Epithelial cell of prostate (primary cell): ENCODE measurements at places on chromosomes 3 and 15.

- no peak for DNase-seq
These were observed 1447.4 kb upstream of the ALCAM start for GRCh38 chr3:103919327-103919726.

DNA sequence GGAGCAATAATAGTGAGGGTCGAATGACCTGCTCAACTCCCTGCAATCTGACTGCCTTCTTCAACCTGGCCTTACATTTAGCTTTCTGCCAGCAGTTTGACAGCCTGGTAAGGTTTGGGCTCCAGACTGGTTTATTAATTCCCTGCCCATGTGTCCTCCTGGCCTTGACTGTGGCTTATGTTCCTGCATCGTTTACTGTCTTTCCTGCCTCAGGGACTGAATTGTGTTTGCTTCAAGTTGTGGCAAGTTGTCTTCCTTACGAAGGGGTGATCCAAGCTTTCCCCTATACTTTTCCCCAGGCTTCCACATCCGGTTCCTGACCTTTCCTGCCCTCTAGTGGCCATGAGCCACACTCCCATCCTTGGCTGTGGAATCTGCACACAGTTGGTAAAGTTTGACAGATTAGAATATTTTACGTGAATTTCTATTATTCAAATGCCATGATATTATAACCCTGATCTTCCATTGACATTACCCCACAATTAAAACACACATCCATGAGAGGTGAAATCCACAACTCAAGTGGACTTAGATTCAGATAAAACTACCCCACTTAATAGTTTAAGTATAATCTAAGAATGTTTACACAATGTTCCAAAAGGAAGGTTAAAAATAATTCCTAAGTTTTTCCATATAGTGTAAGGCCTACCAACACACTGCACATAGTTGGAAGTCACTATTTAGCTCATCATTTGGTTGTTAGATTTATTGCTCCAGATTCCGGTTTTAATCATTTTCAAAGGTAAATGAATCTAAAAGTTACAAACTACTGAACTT, 95.7 kb downstream of the NEDD4 start:
- DNase-seq: no peak

DNA sequence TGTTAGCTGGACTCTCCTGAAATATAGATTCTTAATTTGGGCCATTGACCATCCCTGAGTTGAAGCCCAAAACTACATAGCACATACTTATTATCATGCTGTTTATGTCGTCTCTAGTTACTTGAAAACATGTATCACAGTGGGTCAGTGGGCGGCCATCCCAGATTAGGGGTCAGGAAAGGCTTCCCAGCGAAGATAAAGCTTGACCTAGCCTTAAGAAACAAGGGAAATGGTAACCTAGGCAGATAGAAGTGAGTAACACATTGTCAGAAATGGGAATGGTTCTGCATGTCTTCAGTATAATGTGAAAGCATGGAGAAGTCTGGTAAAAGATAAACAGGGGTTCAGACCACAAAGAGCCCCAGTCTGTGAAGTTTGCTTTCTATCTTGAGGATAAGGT, 124.7 kb downstream of the C3orf70 start:
- DNase-seq: no peak

- DNase-seq: no peak
These were observed 249.4 kb upstream of the PLSCR5 start for GRCh38 chr3:146854523-146854922.

DNA sequence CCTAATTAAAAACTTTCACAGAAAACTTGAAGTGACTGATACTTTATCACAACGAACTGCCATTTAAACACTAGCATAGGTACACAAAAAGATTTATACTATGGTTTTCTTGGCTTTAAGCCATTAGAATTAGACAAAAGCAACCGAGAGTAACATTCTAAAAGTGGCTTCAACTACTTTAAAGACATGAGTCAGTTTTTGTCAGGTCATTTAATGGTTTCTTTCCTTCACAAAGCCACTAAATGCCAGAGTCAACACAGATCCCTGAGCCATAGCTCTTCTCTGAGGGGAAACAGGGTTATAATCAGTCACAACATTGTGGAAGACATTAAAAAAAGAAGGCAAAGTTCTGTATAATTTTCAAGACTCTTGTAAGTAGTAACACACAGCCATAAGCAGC, 54.6 kb downstream of the CAPN3 start:
- no peak for DNase-seq

- no peak for DNase-seq
These were observed 200.1 kb downstream of the SLC9A9 start for GRCh38 chr3:143648218-143648617.

GRCh38 chr3:54296531-54296930, 174.2 kb downstream of the CACNA2D3 start:
- no peak for DNase-seq

DNA sequence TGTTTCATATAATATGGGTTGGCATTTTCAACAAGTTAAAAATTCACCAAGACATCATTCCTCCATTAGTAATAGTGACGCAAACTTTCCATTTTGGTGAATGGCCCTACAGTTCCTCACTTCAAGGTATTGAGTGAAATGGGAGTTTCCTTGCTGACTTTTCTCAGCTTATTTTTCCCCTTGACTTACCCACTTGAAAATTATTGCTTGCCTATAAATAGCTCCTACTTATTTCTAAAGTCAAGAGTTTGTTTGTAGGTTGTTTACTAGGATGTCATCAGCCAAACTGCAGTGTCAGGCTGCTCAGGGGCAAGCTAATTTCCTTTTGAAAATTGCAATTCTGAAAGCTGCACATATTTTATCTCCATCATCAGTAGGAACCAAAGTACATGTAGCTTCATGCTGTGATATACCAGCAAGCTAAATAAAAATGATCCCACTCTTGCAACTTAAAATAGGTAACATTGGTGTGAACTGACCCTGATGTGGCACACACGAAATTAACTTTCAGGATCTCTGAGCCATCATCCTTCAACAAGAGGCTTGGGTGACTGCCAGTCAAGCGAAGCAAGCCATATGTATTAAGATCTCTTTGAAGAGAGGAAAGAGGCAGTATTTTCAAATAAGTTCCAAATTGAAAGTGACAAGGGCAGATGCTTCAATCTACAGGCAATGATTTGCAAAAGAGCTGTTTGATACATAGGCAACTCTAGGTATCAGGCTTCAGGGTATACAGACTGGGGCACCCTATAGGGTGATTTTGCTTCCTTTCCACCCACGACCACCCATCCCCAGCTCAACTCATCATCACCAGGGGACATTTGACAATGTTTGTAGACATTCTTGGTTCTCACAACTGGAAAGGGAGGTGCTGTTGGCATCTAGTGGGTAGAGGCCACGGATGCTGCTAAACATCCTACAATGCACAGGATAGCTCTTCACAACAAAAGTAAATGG, 66.8 kb upstream of the RASGRP1 start:
- no peak for DNase-seq

DNA sequence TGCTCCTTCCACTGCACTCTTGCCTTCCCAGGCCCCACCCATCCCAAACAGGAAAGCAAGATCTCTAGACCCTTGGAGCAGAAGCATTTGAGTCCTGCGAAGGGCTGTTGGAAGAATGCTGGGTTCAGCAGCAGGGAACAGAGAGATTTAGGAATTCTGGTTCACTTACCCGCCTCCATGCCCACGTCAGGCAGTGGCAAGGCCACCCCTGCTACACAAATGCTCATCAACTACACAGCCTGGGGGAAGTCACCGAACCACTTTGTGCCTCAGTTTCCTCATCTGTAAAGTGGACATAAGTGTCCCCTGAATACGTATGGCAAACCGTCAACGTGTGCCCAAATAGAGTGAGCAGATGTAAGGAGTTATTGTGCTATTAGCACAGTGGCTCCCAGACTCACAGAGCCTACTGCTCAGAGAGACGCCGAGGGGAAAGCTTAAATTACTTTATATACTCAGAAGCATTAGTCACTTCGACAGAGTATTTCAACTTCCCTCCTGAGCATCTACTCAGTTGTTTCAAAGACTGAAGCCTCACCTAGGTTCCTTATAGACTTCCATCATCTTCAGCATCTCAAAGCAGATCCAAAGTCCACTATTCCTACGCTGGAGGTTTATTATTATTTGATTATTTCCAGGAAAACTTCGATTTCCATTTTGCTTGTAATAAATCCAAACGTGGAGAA, 905 bp downstream of the HOMER2 start:
- no peak for DNase-seq

GRCh38 chr3:46664188-46664970, 29.1 kb downstream of the ALS2CL start:
- DNase-seq: no peak

DNA sequence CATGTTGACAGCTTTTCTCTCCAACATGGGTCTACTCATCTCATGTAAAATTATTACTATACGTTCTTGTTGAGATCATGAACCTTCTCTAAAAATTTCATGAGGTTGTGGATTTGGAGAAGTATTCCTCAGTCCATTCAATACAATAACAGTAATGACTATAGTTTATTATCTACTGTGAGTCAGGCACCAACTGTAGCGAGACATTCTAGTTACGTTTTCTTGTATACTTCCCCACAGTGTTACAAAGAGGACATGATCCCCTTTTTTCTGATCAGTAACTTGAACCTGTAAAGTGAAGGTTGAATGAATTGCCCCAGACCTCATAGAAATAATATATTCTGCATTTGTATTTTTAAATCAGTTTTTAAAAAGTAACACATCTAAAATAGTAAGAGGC, 76.4 kb downstream of the AKAP13 start:
- DNase-seq: no peak

DNA sequence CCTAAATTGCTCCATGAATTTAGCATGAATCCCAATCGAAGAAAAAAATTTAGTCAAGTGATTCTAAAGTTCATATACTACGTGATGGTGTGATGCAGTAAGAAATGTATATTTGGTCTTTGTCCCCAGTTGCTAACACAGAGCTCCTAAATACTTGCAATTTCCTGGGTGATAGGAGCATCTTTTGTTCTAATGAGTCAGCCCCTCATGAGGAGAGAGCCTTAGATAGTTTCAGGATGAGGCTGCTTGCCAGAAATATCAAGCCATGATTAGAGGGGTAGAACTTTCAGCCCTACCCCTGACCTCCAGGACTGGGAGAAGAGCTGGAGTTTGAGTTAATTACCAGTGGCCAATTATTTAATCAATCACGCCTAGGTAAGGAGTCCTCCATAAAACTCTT, 170.2 kb downstream of the PDE8A start:
- DNase-seq: no peak

DNA sequence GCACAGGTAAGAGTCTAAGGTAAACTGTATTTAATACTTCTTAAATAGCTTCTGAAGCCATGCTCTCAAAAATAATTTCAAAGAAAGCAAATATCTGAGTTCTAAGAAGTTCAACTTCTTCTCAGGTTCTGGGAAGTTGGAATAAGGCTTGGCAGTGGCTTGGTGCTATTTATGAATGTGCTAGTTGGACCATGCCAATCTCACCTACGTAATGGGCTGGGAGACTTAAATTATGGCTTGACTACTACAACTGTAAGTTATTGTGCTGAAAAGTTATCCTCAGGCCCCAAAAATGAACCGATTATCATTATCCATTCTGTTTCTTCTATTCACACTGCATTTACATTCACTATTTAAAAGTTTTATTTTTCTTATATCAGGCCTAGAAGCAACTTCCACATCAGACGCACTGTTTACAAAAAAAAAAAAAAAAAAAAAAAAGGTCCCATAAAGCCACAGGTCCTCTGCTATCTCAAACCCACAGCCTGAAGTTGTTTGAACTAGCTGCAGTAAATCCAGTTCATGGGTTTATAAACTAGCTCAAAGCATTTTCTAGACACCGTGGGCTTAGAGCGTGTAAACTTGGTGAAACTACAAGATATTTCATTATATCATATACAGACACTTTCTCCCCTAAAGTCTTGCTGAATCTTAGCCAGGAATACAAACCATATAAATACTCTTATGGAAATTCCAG, 3.4 kb downstream of the LRIG1 start:
- DNase-seq: no peak

DNA sequence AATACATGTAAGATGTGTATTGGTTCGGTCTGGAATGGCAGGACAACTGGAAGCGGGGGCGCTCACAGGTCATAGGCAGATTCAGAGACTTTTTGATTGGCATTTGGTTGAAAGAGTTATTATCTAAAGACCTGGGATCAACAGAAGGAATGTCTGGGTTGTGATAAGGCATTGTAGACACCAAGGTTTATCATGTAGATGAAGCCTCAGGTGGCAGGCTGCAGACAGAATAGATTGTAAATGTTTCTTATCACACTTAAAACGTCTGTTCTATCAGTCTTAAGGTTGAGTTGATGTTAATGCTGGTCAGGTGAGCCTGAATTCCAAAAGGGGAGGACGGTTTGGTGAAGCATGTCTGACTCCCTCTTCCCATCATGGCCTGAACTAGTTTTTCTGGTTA, 295.9 kb upstream of the PROK2 start:
- DNase-seq: no peak

- no peak for DNase-seq
These were observed 52.8 kb downstream of the FAM43A start for GRCh38 chr3:194738254-194739093.

DNA sequence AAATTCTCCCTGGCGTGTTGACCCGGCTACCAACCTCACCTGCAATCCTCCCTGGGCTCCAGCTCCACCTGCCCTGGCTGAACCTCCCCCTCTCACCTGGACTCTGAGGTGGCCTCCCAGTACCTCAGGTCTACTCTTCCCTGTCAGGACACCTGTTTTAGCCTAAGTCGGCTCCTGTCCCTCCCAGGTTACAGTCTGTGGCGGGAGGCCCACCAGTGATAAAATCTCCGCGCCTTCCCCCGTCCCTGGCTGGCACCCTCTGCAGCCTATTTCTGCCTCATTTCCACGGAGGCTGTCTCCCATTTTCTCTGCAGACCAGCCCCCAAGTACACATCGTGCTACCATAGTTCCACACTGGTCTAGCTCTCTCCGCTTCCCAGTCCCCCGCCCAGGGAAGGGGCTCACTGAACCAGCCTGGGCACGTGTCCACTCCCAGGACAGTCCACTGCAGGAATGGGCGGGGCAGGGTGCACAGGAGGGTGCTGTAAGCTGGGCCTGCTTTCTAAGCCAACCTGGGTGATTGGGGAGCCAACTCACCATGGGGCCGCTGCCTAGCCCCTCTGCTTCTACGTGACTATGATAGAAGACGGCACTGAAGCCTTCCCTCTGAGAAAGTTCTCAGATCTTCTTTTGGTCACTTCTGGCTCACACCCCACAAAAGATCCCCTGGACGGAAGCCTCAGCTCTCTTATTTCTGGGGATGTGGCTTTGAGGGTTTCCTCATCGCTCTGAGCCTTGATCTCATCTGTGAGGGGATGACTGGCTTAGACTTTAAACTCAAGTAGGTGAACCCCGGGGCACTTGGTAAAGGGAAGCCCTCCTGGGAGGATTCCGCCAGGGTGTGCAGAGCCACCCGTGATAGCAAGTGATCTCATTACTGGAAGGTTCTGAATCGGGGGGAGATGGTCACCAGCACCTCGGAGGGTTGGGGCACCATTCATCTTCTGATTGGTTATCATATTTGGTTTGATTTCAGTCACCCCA, 96.6 kb downstream of the NSMCE3 start:
- no peak for DNase-seq

- DNase-seq: no peak
These were observed 13.0 kb downstream of the SV2B start for GRCh38 chr15:91113030-91113429.

GRCh38 chr3:44222337-44222736, 19.3 kb upstream of the TOPAZ1 start:
- no peak for DNase-seq

- DNase-seq: no peak
These were observed 20.5 kb downstream of the MYO1E start for GRCh38 chr15:59352189-59352588.
